Camera-type eye (tissue), 1 donor: ENCODE measurements at places on chromosomes 12 and 14. TPM values are rescaled to one million over a fixed set of nuclear protein-coding genes. Genes with fewer than 3 reads are reported as not detected.

The CLEC1B gene
- total RNA-seq = 1.5 TPM

The PLEKHD1 gene
- total RNA-seq = 2.0 TPM

The CPNE6 gene
- total RNA-seq = 5.9 TPM

The WSCD2 gene
- total RNA-seq = 7.5 TPM

The MAP3K9 gene
- 9.7 TPM for total RNA-seq

The RIN3 gene
- 7.2 TPM for total RNA-seq

The MANSC4 gene
- not detected for total RNA-seq

The PTPRR gene
- total RNA-seq = 18.5 TPM

The TAS2R42 gene
- total RNA-seq = not detected

The MGP gene
- 186 TPM for total RNA-seq

The P2RX2 gene
- total RNA-seq = not detected

The LRRIQ1 gene
- 10.1 TPM for total RNA-seq

The COX6A1 gene
- 218 TPM for total RNA-seq

The KRT71 gene
- 0.77 TPM for total RNA-seq

The DEPDC4 gene
- 1.6 TPM for total RNA-seq

The SOAT2 gene
- 0.44 TPM for total RNA-seq

The MMP14 gene
- 148 TPM for total RNA-seq

The IL26 gene
- not detected for total RNA-seq

The KIF26A gene
- 31.3 TPM for total RNA-seq

The GRIN2B gene
- 8.7 TPM for total RNA-seq

The MYO1A gene
- not detected for total RNA-seq

The DIO2 gene
- total RNA-seq = 21.3 TPM

The GUCY2C gene
- 0.11 TPM for total RNA-seq

The SLC10A1 gene
- not detected for total RNA-seq

The TMPRSS12 gene
- total RNA-seq = not detected

The FAM90A1 gene
- 0.16 TPM for total RNA-seq

The RNFT2 gene
- 23.0 TPM for total RNA-seq

The FAM181A gene
- total RNA-seq = not detected

The FLRT2 gene
- 89.6 TPM for total RNA-seq

The ANKRD33 gene
- 4.2 TPM for total RNA-seq

The PRB2 gene
- not detected for total RNA-seq

The KRT75 gene
- 0.71 TPM for total RNA-seq

The PPP1R1A gene
- total RNA-seq = 8.8 TPM

The KCNH5 gene
- total RNA-seq = 8.7 TPM

The SLC38A4 gene
- total RNA-seq = 0.88 TPM

The PTPRB gene
- 29.7 TPM for total RNA-seq

The GALNT4 gene
- 10.3 TPM for total RNA-seq

The GARIN6 gene
- total RNA-seq = not detected

The LBHD2 gene
- total RNA-seq = not detected

The OR9K2 gene
- not detected for total RNA-seq

The SERPINA5 gene
- 0.66 TPM for total RNA-seq

The AHNAK2 gene
- total RNA-seq = 20.0 TPM
